ENCODE measurements at places on chromosomes 7 and 10.

DNA sequence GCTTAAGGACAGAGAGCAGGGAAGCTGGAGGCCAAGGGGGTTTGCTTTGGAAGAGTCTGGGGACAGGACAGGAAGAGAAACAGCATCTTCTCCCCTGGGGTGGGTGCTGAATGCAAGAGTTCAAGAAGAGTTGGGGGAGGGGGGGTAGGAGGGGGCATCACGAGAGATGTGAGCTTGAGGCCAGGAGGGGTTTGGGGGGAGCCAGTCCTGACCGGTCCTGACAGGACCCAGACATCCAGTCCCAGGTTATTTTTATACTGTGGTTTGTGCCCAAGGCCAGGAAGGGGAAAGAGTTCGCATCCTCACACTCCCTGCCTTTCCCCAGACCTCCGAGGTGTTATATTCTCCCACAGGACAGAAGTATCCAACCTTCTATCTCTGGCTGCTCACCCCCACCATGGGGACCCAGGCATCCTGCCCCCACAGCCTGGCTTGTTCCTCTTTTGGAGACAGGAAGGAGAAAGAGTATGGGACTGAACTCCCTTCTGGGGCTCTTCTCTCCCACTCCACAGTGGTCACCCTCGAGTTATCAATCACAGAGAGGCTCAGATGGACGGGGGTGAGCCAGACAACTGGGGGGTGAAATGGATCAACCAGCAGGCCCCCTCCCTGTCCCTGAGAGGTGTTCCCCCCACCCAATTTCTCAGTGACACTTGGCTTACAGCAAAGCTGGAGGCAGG, 2.8 kb downstream of the TSC22D4 start:
- no peak for DNase-seq

DNA sequence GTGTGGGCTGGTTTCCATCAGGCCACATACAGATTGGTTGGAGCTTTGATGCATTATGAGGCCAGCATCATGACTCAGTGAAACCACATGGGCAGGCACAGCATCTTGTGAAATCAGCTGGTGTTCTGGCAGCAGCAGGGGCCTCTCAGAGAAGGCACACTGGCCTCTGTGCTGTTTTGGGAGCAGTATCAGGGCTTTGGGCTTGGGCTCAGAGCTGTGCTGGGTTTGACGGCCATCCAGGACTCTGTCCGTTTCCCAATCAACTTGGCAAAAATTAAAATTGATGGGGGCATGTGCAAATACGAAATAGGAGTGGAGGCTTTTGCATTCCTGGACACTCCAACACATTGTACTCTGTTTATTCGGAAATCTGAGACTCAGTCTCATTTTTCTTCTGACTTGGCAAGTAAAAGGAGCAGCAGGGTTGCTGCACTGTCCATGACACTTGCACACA, 190.9 kb downstream of the BMPER start:
- peak; percentile 83 for DNase-seq

GRCh38 chr7:141840708-141841107, 577 bp downstream of the PRSS37 start:
- no peak for DNase-seq

GRCh38 chr7:69674701-69675182, 76.5 kb downstream of the AUTS2 start:
- DNase-seq = no peak

DNA sequence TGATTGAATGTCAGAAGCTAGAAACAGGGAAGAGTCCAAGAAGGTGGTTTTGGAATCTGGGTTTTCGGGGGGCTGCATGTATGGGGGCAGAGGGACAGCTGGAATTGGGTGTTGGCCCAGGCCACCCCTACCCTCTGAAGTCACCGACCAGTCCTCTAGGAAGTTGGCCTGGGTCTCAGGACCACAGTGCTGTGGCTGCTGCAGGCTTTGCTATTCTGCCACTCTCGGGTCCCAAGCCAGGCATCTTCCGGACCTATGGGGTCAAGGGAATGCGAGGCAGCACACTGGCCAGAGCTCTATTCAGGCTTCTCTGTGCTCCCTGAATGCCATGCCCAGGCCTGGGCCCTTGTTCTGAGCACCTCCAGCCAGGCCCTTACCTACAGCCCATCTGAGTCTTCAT, 13.2 kb downstream of the FGF8 start:
- DNase-seq = no peak

- no peak for DNase-seq
Measured at GRCh38 chr10:33386926-33387325, 52.5 kb upstream of the NRP1 start.

GRCh38 chr7:119572541-119572940, 700.4 kb upstream of the KCND2 start:
- DNase-seq = no peak

- no peak for DNase-seq
Measured at GRCh38 chr7:127375631-127376030, 16.9 kb downstream of the ZNF800 start.

DNA sequence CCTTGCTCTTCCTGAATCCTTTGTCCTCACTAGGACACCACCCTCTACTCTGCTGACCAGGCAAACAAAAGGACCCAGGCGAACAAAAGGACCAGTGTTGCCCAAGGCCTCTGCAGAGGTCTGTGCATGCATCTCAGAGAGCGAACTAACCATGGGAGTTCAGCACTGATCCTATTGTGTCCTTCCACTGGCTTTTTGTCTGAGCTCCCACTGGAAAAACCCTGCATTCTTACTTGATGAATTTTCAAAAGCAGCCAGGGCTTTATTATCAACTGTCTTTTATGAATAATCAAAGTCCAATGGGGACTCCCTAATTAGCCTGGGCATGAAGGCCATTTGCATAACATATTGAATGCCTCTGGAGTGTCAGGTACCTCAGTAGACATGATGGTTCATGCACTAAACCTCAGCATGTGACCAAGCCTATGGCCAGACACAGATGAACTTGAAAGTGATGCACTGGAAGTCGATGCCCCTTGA, 140.6 kb downstream of the KCNMA1 start:
- DNase-seq = no peak

DNA sequence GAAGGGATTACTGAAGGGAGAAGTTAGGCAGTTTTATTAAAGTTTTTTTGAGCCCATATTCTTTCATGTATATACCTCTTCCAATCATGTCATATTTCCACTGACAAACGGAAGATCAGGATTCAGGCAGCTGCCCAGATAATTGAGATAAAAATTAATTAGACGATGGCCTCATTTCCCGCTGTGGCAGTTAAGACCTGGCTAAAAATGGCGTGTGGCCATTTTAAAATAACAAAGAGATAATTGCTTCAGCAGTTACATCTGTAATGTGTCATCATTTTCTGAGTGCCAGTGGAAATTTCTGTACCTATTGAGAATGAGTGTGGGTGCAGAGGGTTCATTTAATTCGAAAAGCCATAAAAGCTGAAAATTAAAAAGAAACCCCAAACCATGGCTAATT, 215.1 kb downstream of the STK31 start:
- DNase-seq = no peak

- DNase-seq = no peak
Measured at GRCh38 chr7:30937416-30937815, 25.8 kb downstream of the AQP1 start.

DNA sequence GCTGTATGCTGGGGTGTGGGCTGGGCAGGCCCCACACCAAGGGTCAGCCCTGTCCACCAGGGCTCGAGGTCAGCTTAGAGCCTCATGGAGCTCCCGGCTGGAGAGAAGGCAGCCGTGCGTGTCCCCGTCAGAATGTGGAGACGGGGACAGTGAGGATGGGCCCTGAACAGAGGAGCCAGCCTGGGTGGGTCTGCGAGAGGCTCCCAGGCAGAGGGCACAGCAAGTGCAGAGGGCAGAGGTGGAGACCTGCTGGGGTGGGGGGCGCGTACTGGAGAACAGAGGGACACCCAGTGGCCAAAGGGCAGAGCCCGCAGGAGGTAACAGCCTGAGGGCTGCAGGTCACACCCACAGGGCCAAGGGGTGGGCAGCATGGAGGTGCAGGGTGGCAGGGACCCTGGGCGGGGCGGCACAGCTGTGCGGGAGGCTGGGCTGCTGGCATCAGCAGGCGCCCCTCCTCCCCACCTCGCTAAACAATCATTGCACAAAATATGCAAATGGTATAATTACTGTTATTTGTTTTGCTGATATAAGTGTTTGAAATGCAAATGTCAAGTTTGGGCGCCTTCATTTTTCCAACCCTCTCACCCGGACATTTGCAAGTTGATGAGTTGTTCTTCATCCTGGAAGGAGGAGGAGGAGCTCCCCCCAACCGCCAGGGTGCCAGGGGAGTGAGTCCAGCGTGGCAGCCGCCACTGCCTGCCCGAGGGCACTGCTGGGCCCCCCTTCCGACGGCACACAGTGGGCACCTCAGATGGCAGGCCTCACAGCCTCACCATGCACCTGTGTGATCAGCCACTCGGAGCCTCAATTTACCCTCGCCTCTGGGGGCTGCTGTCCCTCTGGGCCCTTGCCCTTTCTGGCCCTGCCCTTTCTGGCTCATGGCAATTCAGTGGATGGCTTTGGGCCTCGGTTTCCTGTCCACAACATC, 35.0 kb downstream of the ELFN1 start:
- DNase-seq = no peak

- no peak for DNase-seq
Measured at GRCh38 chr7:43906331-43907010, at the start of gene URGCP. Gene URGCP, minus strand, starts transcription at chr7:43906596. Its CDS starts 21 bp downstream, at chr7:43906575.

- no peak for DNase-seq
Measured at GRCh38 chr7:120442838-120443237, 169.9 kb downstream of the KCND2 start.

DNA sequence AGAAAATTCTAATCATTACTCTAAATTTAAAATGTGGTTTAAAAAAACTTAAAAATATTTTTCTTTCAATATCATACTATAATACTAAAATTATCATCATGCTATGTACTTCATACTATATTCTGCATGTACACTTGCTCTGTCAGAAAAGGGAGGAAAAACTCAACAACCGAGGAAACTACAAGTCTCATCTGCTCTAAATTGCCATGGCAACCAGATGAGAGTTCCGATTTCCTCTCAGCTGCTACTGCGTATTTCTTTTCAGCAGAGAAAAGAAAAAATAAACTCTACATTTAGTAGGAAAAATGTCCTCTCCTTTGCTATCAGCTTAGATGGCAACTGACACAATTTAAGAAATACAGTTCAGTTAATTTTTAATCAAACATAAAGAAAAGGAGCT, 178.9 kb downstream of the SRPK2 start:
- no peak for DNase-seq

DNA sequence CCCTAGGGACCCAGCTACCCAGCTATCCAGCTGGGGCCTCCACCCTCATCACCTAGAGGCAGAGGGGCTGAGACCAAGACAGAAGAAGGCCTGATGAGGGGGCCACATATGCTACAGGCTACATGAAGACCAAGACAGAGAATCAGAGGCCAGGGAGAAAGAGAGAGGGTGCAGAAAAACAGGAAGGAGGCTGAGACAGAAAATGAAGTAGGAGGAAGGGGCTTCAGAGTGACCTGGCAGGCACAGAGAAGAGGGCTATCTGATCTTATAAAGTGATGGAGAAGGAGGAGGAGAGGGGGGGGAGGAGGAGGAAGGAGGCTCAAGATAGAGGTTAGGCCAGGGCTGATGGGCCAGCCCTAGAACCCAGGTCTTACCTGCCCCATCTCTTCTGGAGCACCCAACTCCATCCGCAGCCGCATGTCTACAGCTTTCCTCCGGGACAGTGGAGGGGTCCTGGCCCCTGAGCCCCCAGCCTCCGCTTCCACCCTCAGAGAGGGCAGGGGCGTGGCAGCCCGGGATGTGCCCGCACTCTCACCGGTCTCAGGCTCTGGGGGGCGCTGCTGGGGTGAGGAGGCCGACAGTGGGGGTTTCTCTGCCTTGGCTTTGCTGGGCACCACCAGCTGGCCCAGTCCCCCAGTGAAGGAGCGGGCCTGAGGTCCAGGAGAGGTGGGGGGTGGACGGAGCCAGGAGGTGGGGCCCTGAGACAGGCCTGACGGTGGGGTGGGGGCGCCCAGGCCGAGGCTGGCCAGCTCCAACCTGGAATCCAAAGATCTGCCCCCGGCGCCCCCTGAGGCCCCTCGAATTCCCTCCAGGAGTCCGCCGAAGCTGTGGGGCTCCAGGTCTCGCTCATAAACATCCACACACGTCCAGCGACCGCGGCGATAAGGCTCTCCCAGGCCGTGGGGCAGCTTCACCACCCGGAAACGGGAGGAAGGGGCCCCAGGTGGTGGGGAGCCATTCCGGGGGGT, 1.8 kb downstream of the TSC22D4 start:
- no peak for DNase-seq

DNA sequence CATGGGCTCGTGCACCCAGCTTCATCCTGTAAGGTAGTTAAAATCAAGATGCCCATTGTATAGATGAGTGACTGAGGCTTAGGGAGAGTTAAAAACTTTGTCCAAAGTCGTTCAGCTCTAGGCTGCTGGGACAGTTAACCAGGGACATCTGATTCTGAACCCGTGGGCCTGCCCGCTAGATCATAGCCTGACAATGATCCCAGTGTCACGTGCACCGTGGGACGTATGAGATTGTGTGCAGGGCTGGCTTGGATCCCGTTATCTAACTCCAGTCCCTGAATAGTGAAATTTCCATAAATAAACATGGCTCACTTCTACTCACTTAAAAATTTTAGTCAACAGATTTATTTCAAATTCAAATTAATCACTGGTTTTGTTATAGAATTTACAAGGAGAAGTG, 24.9 kb downstream of the C10orf120 start:
- DNase-seq = no peak

DNA sequence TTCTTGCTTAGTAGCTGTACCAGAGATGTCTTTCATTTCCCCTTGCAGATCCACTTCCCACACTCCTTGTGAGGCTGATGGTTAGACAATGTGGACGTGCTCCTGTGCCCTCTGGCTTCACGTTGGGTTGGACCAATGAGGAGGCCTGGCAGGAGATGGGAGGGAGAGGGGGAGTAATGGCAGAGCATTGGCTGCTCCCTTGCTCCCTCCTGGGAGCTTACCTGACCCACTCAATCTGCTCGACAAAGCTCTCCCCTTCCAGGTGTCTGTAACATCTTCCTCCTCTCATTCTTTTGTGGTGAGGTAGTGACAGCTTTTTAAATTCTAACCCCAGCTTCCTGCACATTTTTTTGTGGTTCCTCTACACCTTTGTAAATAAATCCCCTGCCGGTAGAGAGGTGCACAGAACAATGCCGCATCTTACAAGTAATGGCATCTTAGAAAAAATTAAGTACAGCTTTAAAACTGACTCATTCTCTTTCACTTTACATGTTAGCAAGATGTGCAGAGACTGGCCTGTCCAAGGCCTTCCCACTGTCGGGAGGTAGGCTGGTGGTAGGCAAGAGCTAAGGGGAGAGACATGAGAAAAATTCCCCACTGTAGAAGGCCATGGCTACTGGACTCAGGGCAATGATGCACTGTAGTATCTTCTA, 134.3 kb downstream of the HTR7 start:
- no peak for DNase-seq

- DNase-seq = no peak
Measured at GRCh38 chr10:107718864-107719263, 554.4 kb upstream of the SORCS1 start.

GRCh38 chr7:31778296-31778695, 91.3 kb downstream of the PPP1R17 start:
- no peak for DNase-seq

DNA sequence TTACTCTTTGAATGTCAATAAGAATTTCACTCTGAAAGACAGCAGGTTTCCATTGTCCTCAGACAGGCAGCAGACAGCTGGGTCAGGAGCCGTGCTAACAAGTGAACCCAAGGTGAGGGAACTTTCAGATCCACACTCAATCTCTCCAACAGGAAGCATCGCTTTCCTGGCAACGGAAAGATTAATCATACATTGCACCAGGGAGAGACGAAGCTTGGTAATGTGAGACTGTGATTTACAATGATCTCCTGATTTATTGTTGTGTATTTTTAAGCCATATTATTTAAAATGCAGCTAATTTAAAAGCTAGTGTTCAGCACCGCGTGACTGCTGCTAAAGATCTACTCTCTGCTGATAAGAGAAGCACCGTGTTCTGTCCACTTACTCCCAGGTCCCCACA, 17.5 kb upstream of the NOM1 start:
- no peak for DNase-seq

All from astrocyte of the cerebellum (primary cell).